NCI-H524 treated with DMSO at 0.1 percent for 48 hours (cell line): ENCODE measurements at places on chromosomes 5 and 9.

DNA sequence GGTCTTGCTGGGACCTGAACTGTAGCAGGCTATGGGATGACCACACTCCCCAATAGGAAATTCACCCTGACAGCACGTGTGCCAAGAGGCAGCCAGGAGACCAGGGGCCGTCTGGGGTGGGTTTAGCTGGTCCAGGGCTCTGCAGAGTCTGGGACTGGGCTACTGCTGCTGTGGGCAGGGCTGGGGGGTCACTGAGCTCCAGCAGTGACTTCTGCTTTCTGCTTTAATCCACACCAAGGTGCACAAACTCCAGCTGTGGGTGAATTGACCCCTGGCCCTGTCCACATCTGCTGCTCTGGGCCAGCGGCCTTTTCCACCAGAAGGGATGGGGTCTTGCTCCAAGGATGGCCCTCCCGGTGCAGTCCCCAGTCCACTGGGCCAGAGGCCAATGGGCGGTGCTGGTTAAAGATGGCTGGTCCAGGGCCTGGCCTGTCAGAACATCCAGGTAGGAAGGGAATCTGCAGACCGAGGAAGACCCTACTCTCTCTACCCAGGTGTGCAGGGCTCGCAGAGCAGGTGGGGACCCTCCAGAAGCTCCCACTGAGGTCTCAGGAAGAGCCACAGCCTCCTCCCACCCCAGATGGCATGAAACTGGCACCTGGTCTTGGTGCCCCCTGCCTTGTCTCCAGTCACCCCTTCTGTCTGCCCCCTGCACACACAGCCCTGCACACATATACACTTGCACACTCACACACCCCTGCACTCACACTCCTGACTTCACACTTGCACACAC, 28.0 kb downstream of the GLT6D1 start:
- no peak for DNase-seq

DNA sequence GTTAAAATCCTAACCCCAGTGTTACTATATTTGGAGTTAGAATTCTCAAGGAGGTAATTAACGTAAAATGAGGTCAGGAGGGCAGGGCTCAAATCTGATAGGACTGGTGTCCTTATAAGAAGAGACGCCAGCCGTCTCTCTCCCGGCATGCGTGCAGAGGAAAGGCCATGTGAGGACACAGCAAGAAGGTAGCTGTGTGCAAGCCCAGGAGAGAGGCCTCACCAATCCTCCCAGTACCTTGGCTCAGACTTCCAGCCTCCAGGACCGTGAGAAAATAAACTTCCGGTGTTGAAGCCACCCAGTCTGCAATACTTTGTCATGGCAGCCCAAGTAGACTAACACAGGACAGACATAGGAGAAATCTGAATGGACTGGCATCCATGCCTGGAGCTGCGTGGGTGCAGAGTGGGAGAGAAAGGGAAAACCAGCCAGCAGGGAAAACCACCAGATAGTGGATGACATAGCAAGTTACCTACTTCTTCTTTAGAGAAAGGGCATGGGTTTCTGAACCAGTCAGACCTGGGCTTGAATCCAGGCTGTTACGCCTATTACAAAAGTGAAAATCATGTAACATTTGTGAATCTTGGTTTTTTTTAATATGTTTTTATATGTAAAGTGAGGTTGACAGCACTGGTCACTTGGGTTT, 89.2 kb downstream of the FSTL4 start:
- DNase-seq = no peak

GRCh38 chr5:69462170-69462569, 30.4 kb upstream of the OCLN start:
- no peak for DNase-seq

GRCh38 chr9:32161720-32162119, 222.7 kb upstream of the ACO1 start:
- DNase-seq = no peak

DNA sequence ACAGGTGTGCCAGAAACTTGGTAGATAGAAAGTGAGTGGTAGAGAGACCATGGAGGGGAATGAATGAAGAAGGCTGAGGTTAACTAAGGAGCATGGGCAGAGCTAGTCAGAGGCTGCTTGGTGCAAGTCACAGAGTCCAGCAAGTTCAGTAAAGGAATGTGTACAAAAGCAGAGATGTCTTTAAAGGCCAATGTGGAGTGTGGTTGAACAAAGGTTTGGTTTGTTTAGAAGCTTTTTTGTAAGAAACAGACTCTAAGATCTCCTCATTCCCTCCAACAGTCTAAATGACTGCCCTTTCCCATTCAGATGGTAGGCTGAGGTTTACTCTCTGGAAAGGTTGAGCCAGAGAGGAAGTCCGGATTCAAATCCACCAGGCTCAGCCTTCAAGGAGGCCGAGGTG, 84.2 kb downstream of the TNC start:
- no peak for DNase-seq

DNA sequence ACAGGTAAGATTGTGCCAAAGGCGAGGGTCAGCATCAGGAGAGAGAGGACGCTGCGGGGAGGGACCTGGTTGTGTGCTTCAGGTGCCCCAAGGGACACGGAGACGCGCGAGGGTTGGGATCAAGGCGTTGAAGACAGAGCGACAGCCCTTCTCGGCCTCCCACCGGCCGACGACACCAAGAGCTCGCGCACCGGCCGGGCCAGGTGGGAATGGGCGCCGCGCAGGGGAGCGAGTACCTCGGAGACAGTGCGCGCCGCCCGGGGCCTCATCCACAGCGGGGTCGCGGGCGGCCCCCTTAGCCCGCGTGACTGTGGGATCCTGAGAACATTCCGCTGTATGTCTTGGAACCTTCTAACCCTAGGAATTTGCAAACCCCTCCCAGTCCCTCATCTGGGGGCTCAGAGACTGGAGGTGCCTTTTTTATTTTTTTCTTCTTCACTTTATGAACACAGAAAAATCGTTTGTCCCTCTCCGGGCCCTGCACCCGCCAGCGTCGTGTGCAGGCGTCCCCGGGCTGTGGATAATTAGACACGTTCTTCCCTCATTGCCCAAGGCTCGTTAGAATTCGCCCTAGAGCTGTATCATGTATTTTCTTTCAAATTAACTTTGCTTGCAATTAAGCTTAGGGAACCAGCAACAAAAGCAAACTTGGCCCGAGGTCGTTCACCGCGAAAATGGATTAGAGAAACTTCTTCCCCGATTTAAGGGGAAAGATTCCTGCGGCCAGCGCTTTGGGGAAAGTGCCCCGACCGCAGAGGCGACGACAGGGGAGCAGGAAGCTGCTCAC, 4.8 kb downstream of the FOXE1 start:
- DNase-seq = no peak

- no peak for DNase-seq
Measured at GRCh38 chr9:136447173-136447778, 7.6 kb upstream of the INPP5E start.

DNA sequence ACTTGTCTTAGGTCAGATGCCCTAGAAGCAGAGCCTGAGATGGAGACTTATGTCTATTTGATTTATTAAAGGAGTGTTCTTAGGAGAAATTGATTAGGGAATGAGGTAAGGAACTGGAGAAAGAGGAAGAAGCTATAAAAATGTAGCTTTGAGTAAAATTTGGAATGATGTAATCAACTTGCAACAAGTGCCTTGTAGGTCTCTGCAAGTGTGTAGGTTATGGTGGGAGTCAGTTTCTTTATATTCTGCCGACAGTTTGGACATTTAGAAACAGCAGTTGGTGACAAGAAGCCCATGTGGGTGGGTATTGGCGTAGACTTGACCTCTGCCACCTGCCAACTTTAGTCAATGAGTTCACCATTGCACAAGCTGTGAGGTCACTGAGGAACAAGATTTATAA, 986.5 kb downstream of the CDH18 start:
- no peak for DNase-seq

DNA sequence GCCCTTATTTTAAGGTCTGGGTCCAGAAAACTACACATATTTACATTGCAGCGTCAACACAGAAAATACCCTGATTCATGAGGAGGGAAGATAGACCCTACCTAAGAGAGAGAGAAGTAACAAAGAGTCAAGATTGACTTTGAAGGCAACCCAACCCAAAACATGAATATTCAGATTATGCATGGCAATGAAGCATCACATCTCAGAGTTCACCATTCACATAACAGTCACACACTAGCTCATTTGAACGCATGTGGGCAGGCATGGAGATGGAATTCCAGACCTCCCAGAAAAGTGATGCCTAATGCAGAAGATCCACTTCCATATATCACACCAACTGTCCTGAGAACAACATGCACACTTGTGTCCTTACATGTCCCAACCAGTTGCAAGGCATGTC, 190.1 kb upstream of the ITGA1 start:
- DNase-seq = no peak

- no peak for DNase-seq
Measured at GRCh38 chr9:106417685-106418084, 445.3 kb upstream of the ZNF462 start.

DNA sequence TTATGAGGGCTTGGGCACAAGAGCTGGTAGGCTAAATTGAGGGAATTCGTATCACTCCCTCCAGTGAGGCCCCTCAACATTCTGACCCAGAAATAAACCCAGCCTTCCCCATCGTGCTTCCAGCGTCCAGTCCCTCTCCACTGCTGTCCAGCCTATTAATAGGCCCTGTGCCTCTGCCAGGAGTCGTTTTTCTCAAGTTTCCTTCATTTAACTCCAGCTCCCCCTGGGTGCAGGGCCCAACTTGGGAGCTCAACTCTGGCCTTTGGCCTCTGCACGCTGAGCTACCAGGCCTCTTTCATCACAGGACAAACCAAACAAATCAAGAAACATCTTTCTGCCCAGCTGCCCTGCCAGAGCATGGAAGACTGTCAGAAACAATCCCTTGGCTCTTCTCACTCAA, 10.0 kb downstream of the HBEGF start:
- DNase-seq = no peak

DNA sequence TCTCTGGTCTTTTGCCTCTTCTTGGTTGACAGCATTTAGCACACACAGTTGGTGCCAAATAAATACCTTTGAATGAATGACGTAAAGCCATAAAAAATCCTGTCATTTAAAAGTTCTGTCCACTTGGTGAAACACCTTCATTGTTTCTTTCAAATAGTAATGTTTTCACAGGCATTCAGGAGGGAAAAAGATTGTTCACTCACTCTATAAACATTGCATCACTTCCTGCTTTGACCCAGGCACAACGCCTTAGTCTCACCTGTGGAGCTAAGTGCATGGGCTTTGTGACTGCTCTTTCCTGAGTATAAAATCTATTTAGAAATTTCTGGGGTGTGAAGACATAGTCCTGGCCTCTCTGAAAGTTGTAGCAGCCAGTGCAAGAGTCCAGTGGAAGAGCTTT, 88.9 kb upstream of the CXCL14 start:
- DNase-seq = no peak

- DNase-seq = no peak
Measured at GRCh38 chr5:59597690-59598546, 295.6 kb downstream of the PDE4D start.

DNA sequence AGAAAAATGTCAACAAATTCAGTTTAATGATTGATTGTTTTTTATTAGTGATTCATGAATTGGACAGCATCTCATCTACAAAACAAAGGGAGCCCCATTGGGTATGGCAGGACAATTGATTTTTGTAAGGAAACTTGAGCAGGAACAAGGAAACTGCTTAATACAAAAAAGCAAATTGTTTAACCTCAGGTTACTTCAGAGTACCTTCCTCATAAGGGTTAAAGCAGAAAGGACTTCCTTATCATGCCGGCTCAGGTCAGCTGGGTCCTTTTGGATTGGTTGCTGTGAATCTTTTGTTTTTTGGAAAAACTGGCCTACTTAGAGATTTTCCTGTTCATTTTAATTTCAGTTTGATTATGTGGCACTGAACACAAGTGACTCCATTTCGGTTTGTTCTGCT, 211.8 kb downstream of the ARRDC3 start:
- no peak for DNase-seq

GRCh38 chr5:172846249-172846648, 12.2 kb downstream of the ERGIC1 start:
- DNase-seq = no peak

DNA sequence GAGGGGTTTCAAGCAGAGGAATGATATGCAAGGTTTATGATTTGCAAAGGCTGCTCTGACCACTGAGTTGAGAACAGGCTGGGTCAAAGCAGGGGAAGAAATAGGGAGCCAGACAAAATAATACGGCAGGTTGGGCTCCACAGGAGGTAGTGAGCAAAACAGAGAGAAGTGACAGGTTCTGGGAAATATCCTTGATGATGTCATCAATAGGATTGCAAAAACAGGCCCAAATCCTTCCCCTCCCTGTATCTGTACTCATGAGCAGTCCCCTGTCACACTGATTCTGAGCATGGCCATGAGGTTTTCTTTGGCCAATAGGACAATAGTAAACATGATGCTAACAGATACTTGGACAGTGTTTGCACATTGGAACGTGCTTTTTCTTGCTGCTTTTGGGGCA, 471.8 kb upstream of the BRINP1 start:
- no peak for DNase-seq
